A549 treated with CpdA at 1 μM for 4 hours (cell line): ENCODE measurements at places on chromosomes 7 and 10. TPM values are rescaled to one million over a fixed set of nuclear protein-coding genes. Genes with fewer than 3 reads are reported as not detected.

Gene NPC1L1
- total RNA-seq: 0.05 to 0.13 TPM (median 0.06 TPM) in 4 of 5 replicates, not detected in the other

Gene BLNK
- not detected in 5 replicates for total RNA-seq

Gene RSPH10B
- 0.08 to 0.33 TPM (median 0.19 TPM) in 4 of 5 replicates, not detected in the other for total RNA-seq

Gene CRPPA
- total RNA-seq: 0.52 to 0.79 TPM (median 0.70 TPM) in 5 replicates

Gene CDK6
- total RNA-seq: 14.3 to 18.0 TPM (median 15.2 TPM) in 5 replicates

Gene LMOD2
- not detected in 5 replicates for total RNA-seq

Gene WEE2
- 0.03 TPM in 1 of 5 replicates, not detected in the others for total RNA-seq

Gene CCDC172
- not detected in 5 replicates for total RNA-seq

Gene ERVW-1
- total RNA-seq: 0.03 TPM in 1 of 5 replicates, not detected in the others

Gene GIMAP2
- not detected in 5 replicates for total RNA-seq

Gene ELAPOR2
- 0.06 to 0.35 TPM in 2 of 5 replicates, not detected in the others for total RNA-seq

Gene ANKRD30A
- total RNA-seq: 0.37 to 1.4 TPM (median 1.0 TPM) in 5 replicates

Gene NEBL
- 3.0 to 4.7 TPM (median 3.9 TPM) in 5 replicates for total RNA-seq

Gene FBXL13
- 0.12 to 0.61 TPM (median 0.27 TPM) in 5 replicates for total RNA-seq

Gene DGKI
- total RNA-seq: 0.24 to 0.59 TPM (median 0.31 TPM) in 5 replicates

Gene AKR1D1
- total RNA-seq: not detected in 5 replicates

Gene UNC5B
- 0.53 to 0.77 TPM (median 0.70 TPM) in 5 replicates for total RNA-seq

Gene UBE2H
- 61.4 to 79.8 TPM (median 78.9 TPM) in 5 replicates for total RNA-seq

Gene DENND10
- 46.9 to 67.2 TPM (median 55.9 TPM) in 5 replicates for total RNA-seq

Gene IL15RA
- total RNA-seq: 3.3 to 4.5 TPM (median 3.8 TPM) in 5 replicates

Gene WASHC2A
- 11.6 to 18.3 TPM (median 13.8 TPM) in 5 replicates for total RNA-seq

Gene VWDE
- total RNA-seq: 0.31 to 0.84 TPM (median 0.48 TPM) in 5 replicates

Gene ZNF117
- 0.14 to 0.28 TPM (median 0.18 TPM) in 5 replicates for total RNA-seq

Gene TLX1
- not detected in 5 replicates for total RNA-seq

Gene TM9SF3
- 72.8 to 87.6 TPM (median 79.1 TPM) in 5 replicates for total RNA-seq

Gene XRCC2
- total RNA-seq: 3.9 to 8.3 TPM (median 5.3 TPM) in 5 replicates

Gene LIPK
- total RNA-seq: not detected in 5 replicates

Gene PDK4
- total RNA-seq: 3.8 to 6.7 TPM (median 4.9 TPM) in 5 replicates

Gene PPP1R3C
- 13.1 to 16.9 TPM (median 15.9 TPM) in 5 replicates for total RNA-seq

Gene SPDYE2
- total RNA-seq: not detected in 5 replicates

Gene FAM25G
- total RNA-seq: 1.1 to 2.6 TPM (median 1.4 TPM) in 4 of 5 replicates, not detected in the other

Gene MINDY4
- 2.8 to 3.0 TPM (median 3.0 TPM) in 5 replicates for total RNA-seq

Gene CLEC5A
- total RNA-seq: not detected in 5 replicates

Gene SPAG6
- total RNA-seq: not detected in 5 replicates

Gene SLC26A4
- 0.08 to 0.12 TPM (median 0.09 TPM) in 4 of 5 replicates, not detected in the other for total RNA-seq

Gene AGR2
- total RNA-seq: 97.0 to 175 TPM (median 138 TPM) in 5 replicates

Gene BTBD16
- 0.40 to 0.86 TPM (median 0.52 TPM) in 5 replicates for total RNA-seq

Gene GBX1
- total RNA-seq: not detected in 5 replicates

Gene ADAMTS14
- total RNA-seq: 0.07 to 0.13 TPM (median 0.10 TPM) in 5 replicates

Gene CHN2
- total RNA-seq: 0.11 TPM in 1 of 5 replicates, not detected in the others

Gene ECHDC3
- 7.3 to 10.9 TPM (median 8.5 TPM) in 5 replicates for total RNA-seq

Gene TACR2
- 0.14 to 0.17 TPM (median 0.16 TPM) in 4 of 5 replicates, not detected in the other for total RNA-seq

Gene THAP5
- total RNA-seq: 14.2 to 25.1 TPM (median 16.6 TPM) in 5 replicates

Gene NOBOX
- not detected in 5 replicates for total RNA-seq

Gene PRLHR
- not detected in 5 replicates for total RNA-seq

Gene CLCN1
- total RNA-seq: 0.05 TPM in 1 of 5 replicates, not detected in the others

Gene MTERF1
- 10.3 to 14.8 TPM (median 12.6 TPM) in 5 replicates for total RNA-seq

Gene FFAR4
- total RNA-seq: 0.16 to 0.27 TPM (median 0.18 TPM) in 5 replicates

Gene PLXDC2
- total RNA-seq: 0.01 to 0.05 TPM (median 0.03 TPM) in 4 of 5 replicates, not detected in the other

Gene TMEM130
- 0.33 to 0.52 TPM (median 0.46 TPM) in 5 replicates for total RNA-seq
